NCI-H2171 (cell line): ENCODE measurements at places on chromosomes 2 and 18.

GRCh38 chr2:241272303-241273209, 42.9 kb downstream of the HDLBP start:
- no peak for DNase-seq

GRCh38 chr2:146950361-146950760, 894.5 kb upstream of the ACVR2A start:
- DNase-seq, result no peak

DNA sequence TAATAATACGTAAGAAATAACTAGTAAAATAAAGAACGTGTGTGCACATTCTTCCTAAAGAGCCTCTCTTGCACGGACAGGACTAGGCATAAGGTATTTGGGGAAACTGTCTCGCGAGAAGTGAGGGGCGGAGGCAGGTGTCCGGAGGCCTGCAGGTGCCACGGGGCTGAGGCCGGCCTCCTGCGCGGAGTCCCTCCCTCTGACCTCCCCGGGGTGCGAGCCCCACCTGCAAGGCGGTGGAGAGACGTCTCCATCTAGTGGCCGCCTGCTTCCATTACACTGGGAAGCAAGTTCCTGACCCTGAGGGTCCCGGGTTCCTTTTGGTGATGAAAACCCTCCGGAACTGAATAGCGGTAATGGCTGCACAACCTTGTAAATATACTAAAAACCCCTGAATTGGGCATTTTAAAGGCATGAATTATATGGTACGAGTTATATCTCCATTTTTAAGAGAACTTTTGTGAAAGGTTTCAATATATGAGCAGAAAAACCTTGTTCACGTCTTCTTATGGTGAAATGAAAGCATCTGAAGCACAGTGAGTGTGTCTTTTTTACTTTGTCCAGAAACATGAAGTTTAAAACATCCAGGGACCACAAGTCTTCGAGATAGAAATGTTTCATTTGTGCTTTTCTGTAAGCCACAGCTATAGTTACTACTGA, 35.5 kb upstream of the CTDP1 start:
- DNase-seq, result peak; percentile 39

DNA sequence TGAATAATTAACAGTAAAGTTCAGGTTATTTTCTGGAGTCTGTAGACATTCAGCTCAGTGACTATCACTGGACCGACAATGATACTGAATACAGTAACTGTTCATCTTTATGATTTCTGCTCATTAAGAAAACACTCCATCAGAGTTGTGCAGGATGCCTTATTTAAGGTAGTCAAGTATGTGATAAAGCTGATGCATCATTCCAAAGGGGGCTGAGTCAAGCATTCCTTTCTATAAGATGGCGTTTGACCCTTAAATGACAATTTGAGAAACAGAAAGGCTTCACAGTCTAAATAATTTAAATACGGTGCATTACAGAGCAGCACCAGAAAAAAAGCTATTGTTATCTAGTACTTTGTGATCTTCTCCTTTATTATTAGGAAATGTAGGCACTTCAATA, 131.1 kb downstream of the CDH2 start:
- DNase-seq, result no peak

- peak; percentile 1 for DNase-seq
Measured at GRCh38 chr18:32019251-32019948, 775 bp downstream of the RNF125 start.

DNA sequence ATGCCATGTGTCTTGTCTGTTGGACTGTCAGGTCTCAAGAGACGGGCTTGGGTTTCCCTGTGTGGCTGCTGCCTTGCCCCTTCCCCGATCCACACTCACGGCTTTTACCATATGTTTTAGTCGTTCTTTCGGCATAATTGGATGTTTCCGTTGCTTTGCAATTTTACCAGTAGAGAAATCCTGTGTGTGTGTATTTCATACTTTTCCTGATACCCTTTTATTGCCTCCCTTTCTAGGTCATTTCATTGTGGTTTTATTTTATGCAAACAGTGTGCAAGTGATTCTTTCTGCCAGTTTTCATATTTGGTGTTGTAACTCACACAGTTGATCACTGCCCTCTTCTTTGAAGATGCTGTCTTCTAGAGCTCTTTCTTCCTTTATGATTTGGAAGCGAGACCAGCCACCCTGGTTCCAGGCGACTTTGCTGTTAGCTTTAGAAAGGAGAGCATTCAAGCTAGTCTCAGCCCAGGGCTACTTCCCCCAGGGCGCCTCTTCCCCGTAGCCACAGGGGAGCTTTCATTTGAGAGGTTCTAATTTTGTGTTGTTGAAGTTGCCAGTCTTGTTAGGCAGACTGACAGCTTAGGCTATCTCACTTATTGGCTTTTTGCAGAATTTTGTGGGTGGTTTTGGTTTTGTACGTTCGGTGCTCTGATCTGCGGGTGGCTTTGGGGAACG, 17.0 kb downstream of the SH3BP4 start:
- DNase-seq, result peak; percentile 62

DNA sequence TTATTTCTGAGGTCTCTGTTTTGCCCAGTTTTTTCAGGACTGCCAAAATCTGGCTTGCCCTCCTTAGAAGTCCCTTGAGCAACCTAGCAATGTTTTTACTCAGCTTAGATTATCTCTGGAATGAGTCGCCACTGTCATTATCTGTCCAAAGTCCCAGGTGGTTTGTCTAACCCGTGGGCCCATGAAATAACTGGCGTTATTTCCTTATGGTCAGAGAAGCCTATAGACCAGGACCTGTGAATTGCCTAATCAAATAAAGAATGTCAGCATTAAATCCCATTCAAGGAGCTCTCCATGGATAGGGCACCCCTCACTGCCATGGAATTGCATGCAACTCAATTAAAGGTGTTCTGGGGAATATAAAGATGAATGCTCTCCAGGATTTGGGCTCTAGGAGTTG, 373.9 kb downstream of the SETBP1 start:
- no peak for DNase-seq

DNA sequence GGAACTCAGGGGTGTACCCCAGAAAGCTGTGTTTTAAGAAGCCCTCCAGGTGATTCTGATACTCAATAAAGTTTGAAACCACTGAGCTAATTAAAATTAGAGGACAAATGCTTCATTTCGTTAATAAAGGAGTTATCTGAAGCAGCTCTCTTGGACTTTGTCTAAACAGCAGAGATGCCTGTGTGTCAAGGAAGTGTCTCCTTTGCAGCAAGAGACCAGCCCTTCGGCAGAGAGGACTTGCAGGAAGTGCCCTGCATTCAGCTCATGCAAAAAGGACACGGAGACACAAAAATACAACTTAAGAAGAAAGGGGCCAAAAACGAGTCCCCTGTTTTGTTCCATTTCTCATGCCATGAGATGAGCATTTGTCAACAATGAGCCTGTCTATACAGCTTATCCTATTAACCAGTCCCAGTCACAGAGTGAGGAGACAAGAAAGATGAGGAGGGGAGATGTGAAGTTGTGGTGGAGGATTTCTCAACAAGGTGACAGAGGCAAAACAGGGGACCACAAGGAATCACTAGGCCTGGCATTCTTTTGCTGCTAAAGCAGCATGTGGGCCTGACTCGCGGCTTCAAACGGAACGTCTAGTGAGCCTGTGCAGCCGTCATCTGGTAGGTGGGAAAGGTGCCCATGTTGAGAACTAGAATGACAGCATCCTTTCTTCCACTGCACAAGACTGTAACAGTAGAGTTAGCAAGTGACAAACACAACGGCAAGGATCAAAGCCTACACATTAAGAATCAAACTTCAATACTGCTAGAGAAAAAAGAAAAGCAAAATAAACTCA, 152.3 kb downstream of the ANTXR1 start:
- DNase-seq, result no peak

- DNase-seq, result no peak
Measured at GRCh38 chr18:26502823-26503222, 45.5 kb downstream of the KCTD1 start.

DNA sequence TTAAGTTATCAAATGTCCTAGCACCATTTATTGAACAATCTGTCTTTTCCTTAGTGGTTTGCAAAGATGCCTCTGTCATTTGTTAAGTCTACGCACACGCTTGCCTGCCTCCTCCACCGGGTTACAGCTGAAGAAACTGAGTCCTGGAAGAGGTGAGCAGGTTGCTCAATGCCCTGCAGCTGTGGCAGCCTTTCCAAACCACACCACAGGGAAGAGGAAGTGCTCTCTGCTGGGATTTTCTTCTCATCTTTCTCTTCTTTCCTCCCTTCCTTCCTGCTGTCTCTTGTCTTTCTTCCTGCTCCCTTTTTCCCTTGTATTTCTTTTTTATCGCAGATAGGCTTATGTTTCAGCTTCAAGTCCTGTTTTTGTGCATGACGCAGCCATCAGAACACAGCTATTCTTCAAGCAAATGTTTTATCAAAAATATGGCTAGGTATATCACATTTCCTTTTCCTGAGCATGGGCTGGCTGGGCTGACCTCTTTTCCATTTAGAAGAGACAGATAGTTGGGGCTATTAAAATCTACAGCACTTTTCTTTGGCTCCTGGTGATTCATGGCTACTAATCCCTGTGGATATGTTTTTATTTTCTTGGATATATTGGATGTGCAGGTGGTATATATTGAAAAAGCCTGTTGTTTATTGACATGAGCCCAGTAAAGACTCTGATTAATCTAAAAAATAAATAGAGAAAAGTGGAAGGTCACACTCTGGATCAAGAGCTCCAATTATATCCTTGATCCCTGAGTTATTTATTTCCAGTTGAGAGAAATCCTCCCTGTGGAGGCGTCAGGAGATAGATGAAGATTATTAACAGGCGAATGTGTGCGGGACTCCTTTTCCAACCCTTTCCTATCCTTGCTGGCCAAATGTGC, 214.6 kb downstream of the TSN start:
- DNase-seq, result no peak
